ENCODE measurements at places on chromosomes 2 and 18. TPM values are rescaled to one million over a fixed set of nuclear protein-coding genes. Genes with fewer than 3 reads are reported as not detected.

DNA sequence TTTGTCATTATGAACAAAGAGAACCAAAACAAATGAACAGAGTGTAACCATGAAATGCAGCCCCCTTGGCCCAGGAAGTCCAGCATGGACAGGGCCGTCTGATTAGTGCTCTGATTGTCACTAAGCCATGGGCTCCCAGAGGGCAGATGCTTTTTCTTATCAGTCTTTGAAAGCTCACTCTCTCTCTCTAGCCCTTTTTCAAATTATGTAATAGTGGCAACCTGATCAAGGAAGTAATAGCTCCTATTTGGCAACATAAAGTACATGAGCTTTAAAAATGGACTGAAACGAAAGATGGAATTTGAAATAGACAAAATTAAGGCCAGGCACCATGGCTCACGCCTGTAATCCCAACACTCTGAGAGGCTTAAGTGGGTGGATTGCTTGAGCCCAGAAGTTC is 32.4 kb upstream of the EPG5 start:
- DNase-seq = no peak

DNA sequence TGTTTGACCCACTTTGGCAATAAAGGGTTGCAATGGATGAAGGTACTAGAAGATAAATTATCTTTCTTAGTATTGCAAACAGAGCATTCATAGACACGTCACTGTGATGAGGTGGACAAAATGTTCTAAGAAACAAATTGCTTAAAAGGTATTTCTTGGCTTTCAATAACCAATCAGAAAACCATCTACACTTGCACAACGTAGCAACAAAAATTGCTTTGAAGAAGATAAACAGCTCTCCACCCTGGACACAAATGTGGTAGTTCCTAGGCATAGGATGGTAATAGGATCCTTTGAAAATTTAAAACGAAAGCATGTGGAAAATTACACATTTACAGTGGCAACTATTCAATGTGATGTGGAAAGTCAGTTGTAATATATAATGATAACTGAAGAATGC is 439.9 kb upstream of the ETAA1 start:
- no peak for DNase-seq

GRCh38 chr2:20224716-20225293 is at the start of gene SDC1:
Gene SDC1, minus strand, starts transcription at chr2:20225130. Its CDS starts 263 bp downstream, at chr2:20224867.
- DNase-seq = no peak

DNA sequence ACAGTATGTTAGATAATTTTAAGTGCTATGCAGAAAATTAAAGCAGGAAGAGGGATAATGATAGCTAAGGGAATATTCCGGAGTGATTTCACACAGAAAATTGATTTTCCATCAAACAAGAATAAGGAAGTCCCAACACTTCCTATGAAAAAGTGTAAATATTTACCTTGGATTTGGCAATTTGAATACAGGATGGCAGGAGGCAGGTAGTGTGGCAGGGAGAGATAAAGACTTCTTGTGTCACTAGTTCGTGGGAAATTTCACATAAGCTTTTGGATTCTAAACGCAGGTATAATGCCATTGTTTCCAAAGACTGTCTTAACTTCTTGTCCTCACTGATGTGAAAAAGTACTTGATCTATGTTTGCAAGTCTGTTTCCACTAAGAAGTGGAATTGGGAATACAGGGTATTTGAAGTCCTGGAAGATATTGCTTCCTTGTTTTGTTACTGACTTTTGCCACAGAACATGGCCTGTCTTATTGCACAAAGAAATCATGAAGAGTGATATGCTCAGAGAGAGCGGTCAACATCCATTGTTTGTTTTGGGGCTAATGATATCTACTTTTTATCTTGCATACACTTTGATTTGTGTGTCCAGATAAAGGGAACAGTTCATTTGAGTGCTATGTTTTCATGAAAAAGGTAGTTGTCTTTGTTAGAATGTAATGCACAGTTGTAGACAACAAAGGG is 1216.1 kb upstream of the FAM98A start:
- no peak for DNase-seq

CYB5A gene
- total RNA-seq = not detected

GRCh38 chr2:2324565-2325101 is 6.4 kb downstream of the MYT1L start:
- DNase-seq = no peak

DNA sequence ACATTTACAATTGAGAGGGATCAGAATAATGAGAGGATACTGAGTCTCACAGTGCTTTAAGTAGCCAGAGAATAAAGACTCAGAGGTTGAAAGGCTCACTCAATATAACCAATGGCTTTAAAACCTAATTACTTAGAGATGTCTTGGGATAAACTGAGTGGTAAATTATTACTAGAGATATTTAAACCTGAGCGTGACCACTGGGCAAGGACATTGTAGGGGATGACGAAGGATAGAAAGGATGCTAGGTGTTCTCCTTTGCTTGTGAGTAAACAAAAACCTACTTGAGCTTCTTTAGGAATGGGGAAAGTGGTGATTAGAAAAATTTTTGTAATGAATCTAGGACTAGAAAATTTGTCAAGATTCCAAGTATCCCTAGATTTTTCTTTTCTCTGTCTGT is 12.0 kb upstream of the SLC38A11 start:
- no peak for DNase-seq

DNA sequence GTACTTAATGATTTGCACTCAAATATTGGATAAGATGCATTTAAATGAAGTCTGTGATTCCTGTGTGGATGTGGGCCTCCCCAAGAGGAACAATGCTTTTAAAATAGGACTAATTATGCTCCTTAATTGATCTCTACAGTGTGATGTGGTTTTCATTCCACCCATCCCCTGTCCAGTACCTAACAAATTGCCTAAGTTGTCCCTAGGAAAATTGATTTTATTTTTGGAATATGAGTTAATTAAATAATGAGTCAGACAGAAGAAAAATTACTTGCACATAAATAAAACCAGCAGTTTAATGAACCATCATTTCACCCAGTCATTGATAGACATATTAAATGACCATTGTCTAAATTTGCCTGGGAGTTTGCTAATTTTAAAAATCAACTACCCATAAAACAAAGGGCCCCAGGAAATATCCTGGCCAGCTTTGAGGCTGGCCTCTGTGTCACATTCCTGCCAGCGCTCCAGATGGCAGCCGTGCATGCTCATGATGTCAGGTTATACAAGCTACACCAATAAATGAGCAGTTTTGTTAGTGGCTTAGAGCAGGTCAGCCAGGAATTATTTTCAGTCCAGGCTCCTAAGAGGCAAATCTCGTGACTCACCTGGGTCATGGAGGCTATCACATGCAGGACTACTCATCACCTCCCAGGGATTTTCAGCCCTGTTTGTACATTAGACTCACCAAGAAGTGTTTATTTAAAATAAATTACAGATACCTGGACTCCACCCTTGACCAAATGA is 31.9 kb downstream of the ABHD3 start:
- no peak for DNase-seq

STARD6 gene
- total RNA-seq = not detected

DNA sequence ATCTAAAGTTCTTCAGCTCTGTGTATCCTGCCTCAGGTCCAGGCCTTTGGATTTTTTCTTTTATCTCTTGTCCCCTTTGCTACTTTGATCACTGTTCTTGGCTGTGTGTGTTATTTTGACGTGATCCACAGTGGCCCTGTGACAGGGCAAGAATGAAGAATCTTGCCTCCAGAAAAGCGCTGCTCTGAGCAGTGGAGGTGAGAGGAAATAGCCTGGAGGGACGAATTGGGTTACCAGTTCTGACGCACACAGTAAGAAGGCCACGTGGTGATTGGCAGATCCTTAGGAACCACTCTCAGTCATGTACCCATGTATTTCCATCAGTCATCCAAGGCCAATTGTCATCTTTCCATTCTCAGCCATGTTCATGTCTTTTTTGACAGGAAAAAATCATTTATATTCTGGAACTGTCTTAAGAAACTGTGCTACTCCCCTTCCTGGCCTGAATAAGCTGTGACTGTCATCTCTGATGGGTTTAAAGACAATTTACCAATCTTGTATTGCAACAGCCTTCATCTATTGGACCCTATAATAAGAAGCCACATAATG is 47.6 kb downstream of the MAPK4 start:
- DNase-seq = no peak

- DNase-seq = no peak
These were observed 3.8 kb downstream of the ACTG2 start for GRCh38 chr2:73896362-73897239.

GKN1 gene
- not detected for total RNA-seq

DNA sequence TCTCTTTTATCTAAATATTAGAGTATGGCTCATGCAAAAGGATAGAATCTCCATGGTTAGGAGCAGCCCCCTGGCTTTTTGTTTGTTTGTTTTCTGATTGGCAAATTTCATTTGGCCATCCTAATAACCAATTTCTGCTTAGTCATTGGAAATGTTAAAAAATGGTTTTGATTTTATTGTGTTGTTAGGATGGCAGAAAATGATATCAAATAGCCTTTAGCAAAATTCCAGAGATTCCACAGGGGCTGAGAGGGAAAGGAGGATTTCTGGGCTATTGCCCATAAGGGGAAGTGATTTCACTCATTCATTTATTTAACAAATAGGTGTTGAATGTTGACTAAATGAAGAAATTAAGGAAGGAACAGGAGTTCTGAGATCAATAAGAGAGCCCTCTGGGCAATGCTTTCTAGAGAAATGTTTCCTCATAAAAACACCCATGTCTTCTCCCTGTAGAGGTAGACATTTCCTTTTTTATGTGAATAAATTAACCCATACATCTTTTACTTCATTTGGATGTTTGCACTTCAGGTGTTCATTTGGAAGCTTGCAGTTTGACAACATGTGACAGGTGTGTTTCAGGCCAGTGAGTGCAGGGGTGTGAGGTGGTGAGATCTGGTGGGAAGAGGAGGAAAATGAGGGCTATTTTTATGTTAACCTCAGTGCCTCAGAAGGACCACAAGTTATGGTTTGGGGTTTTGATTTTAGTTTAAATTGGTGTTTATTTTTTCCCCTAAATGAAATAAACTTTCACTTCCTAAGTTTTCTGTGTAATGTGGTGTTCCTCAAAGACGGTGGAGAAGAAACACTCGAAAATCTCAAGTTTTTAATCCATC is 61.7 kb upstream of the EPC2 start:
- no peak for DNase-seq

- DNase-seq = no peak
These were observed 104.4 kb downstream of the CPS1 start for GRCh38 chr2:210660751-210661150.

DNA sequence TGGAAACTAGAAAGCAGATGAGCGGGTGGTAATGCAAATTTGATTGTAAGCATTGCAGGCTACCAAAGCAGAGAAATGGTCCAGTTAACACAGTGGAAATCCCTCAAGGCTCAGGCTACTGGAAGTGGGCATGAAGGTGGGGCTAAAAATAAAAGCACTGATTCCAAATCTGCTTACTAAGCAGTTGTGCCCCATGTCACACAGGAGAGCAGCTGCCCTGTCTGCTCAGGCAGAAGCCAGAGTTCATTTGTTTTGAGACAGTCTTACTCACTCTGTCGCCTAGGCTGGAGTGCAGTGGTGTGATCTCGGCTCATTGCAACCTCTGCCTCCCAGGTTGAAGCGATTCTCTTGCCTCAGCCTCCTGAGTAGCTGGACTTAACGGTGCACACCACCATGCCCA is 42.5 kb upstream of the TSPYL6 start:
- no peak for DNase-seq

DNA sequence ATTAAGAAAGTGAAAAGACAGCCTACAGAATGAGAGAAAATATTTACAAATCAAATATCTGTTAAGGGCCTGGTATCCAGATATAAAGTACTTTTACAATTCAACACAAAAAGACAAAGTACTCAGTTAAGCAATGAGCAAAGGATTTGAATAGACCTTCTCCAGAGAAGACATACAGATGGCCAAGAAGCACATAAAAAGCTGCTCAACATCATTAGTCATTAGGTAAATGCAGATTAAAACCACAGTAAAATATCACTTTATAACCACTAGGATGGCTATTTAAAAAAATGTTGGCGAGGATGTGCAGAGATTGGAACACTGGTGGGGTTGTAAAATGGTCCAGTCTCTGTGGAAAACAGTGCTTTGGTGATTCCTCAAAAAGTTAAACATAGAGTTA is 38.9 kb downstream of the RAB31 start:
- DNase-seq = no peak

GRCh38 chr2:85189606-85190270 is 56.5 kb downstream of the TCF7L1 start:
- DNase-seq = no peak

CLEC4F gene
- not detected for total RNA-seq

LIMS3 gene
- total RNA-seq = 1.9 TPM

ANO7 gene
- 0.46 TPM for total RNA-seq

DNER gene
- total RNA-seq = not detected

DNA sequence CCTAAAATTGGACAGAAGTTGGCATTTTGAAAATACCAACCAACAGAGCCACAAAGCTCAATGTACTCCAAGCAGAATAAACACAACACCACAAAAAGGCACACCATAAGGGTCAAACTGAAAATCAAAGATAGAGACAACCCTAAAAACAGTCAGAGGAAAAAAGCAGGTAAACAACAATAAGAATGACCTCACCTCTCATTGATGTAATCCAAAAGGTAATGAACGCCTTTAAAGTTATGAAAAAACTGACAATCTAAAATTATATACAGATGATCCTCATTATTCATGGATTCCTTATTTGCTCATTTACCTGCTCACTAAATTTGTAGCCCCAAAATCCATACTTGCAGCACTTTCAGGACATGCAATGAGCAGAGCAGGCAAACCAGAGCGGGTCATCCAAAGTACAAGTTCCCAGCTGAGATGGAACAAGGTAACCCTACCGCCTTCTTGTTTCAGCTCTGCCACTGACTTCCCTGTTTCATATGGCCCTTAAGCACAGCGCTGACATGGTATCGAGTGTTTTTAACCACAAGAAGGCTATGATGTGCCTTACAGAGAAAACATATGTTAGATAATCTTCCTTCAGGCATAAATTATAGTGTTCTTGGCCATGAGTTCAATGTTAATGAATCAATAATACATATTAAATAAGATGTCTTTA is 17.0 kb downstream of the RTN4 start:
- peak; percentile 56 for DNase-seq

SLC30A3 gene
- 71.6 TPM for total RNA-seq

DNA sequence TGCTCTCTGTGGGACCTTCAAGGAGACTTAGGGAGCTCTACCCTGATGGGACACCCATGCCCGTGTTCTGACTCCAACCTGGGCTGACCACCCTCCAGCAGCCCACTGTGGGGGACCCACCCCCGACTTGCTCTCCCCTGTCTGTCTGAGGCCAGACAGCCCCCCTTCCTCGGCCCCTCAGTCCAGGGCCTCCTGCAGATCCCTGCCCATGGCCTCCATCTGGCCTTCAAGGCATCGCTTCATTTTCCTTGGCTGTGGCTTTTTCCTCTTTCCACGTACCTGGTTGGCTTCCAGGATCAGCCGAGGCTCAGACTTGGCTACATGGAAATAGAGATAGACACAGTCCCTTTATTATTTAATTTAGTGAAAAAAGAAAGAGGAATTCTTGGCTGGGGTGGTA is 290.0 kb downstream of the CYP26B1 start:
- DNase-seq = no peak

- DNase-seq = peak; percentile 35
These were observed 2.9 kb upstream of the C2orf72 start for GRCh38 chr2:231034291-231034882.

DDX1 gene
- 85.9 TPM for total RNA-seq

GRCh38 chr2:42724886-42725285 is 39.0 kb downstream of the OXER1 start:
- DNase-seq = no peak

Measured in OCI-LY7 (cell line).